ENCODE measurements at places on chromosomes 4 and X. TPM values are rescaled to one million over a fixed set of nuclear protein-coding genes. Genes with fewer than 3 reads are reported as not detected.

ARHGAP36 gene
- total RNA-seq = not detected

ATP8A1 gene
- 0.45 TPM for total RNA-seq

LAMP2 gene
- total RNA-seq = 82.8 TPM

SLC4A4 gene
- total RNA-seq = 1.5 TPM

RNF175 gene
- 1.3 TPM for total RNA-seq

IL21 gene
- not detected for total RNA-seq

CCDC110 gene
- not detected for total RNA-seq

FMR1NB gene
- total RNA-seq = not detected

BST1 gene
- total RNA-seq = 9.4 TPM

EMCN gene
- total RNA-seq = not detected

SPANXA1 gene
- total RNA-seq = not detected

NXF2B gene
- total RNA-seq = not detected

HOPX gene
- total RNA-seq = 33.6 TPM

IGSF1 gene
- total RNA-seq = under 0.01 TPM

CLNK gene
- total RNA-seq = not detected

HTN1 gene
- not detected for total RNA-seq

GPM6B gene
- 9.4 TPM for total RNA-seq

PHKA1 gene
- 7.4 TPM for total RNA-seq

CFI gene
- total RNA-seq = 1.3 TPM

GPR34 gene
- total RNA-seq = not detected

PLA2G12A gene
- 13.6 TPM for total RNA-seq

FGF13 gene
- total RNA-seq = not detected

CLIC2 gene
- not detected for total RNA-seq

PF4V1 gene
- not detected for total RNA-seq

ARHGEF6 gene
- 5.4 TPM for total RNA-seq

VCX2 gene
- total RNA-seq = not detected

ZAR1 gene
- total RNA-seq = not detected

OCIAD1 gene
- 96.8 TPM for total RNA-seq

N4BP2 gene
- total RNA-seq = 1.3 TPM
